AG04450 (cell line): ENCODE measurements at places on chromosomes 7 and 10. TPM values are rescaled to one million over a fixed set of nuclear protein-coding genes. Genes with fewer than 3 reads are reported as not detected.

Gene CADPS2
- 0.35 and 0.41 TPM in 2 replicates for polyA plus RNA-seq

Gene BMPER
- 0.97 and 1.1 TPM in 2 replicates for polyA plus RNA-seq

Gene ANKRD30A
- not detected in 2 replicates for polyA plus RNA-seq

Gene C10orf53
- not detected in 2 replicates for polyA plus RNA-seq

Gene FKBP6
- polyA plus RNA-seq = not detected in 2 replicates

Gene CYP3A7
- 0.17 and 0.36 TPM in 2 replicates for polyA plus RNA-seq

Gene STOX1
- 0.07 and 0.12 TPM in 2 replicates for polyA plus RNA-seq

Gene CRPPA
- 0.92 and 1.1 TPM in 2 replicates for polyA plus RNA-seq

Gene FOXP2
- polyA plus RNA-seq = 2.8 TPM in 2 replicates
